ENCODE measurements at places on chromosomes 1 and 21. TPM values are rescaled to one million over a fixed set of nuclear protein-coding genes. Genes with fewer than 3 reads are reported as not detected.

Gene TRIM58
- total RNA-seq: 0.36 TPM

GRCh38 chr1:11690397-11691301, 861 bp upstream of the DRAXIN start:
- no peak for DNase-seq

- no peak for DNase-seq
Measured at GRCh38 chr1:211411639-211412038, 80.3 kb downstream of the RD3 start.

GRCh38 chr1:24688621-24689195, 45.6 kb downstream of the SRRM1 start:
- DNase-seq: peak; percentile 91

Gene MCL1
- total RNA-seq: 176 TPM

Gene MROH9
- total RNA-seq: under 0.01 TPM

Gene MYCL
- total RNA-seq: 0.88 TPM
